Central memory CD8-positive, alpha-beta T cell (primary cell): ENCODE measurements at places on chromosomes 13 and 19.

GRCh38 chr19:41018736-41019290, 27.7 kb downstream of the CYP2B6 start:
- H3K27me3 ChIP-seq: peaks cover 34% of the 10 kb centered on the region
- H3K4me3 ChIP-seq: no peak overlapping the region
- H3K4me1 ChIP-seq: no peaks in the 10 kb centered on the region
- peaks cover 1% of the 10 kb centered on the region for H3K36me3 ChIP-seq
- no peak overlapping the region for H3K27ac ChIP-seq

- H3K27ac ChIP-seq: no peak overlapping the region
- no peak overlapping the region for H3K4me3 ChIP-seq
- H3K36me3 ChIP-seq: no peaks in the 10 kb centered on the region
- DNase-seq: peak; percentile 10
Measured at GRCh38 chr19:15780610-15781418, 6.6 kb upstream of the OR10H5 start.

- H3K27ac ChIP-seq: no peak overlapping the region
- H3K36me3 ChIP-seq: no peaks in the 10 kb centered on the region
- no peak for DNase-seq
- no peaks in the 10 kb centered on the region for H3K27me3 ChIP-seq
- no peaks in the 10 kb centered on the region for H3K4me1 ChIP-seq
- no peak overlapping the region for H3K4me3 ChIP-seq
Measured at GRCh38 chr13:34416971-34417380, 525.1 kb upstream of the NBEA start.

DNA sequence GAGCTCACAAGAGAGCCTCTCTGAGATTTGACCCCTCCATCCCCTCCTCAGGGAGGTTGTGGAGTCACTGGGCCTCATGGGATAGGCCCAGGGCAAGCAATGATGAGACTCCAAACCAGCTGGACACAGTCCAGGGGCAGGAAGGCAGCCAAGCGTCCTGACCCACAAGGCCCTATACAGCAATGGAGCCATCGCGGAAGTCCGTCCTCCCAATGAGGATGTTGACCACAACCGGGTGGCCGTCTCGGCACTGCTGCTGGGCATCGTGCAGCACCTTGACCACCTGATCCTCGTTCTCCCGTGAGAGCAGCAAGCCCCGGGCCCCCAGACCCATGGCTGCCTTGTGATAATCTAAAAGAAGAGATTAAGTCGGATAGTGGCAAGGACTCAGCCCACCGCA, 7.9 kb downstream of the SYDE1 start:
- no peaks in the 10 kb centered on the region for H3K27me3 ChIP-seq
- DNase-seq: no peak
- no peak overlapping the region for H3K4me3 ChIP-seq
- H3K27ac ChIP-seq: no peak overlapping the region
- peaks cover 20% of the 10 kb centered on the region for H3K36me3 ChIP-seq

DNA sequence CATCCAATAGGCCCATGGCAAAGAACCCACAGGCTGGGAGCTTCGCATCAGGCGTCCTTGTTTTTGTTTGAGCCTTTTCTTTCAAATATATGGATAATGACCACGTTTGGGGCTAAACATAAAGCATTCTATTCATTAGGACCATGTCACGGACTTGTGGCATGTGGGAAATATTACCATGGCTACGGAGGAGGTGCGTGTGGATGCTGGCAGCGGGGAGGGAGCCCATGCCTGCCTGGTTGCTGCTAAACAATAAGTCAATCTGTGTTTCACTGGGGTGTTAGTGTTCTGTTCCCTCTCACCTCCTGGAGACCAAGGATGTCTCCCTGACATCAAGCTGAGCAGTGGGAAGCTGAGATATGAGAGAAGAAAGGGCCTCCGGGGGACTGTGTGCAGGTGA, 121.1 kb downstream of the IRS2 start:
- H3K4me1 ChIP-seq: no peaks in the 10 kb centered on the region
- no peak overlapping the region for H3K4me3 ChIP-seq
- no peaks in the 10 kb centered on the region for H3K27me3 ChIP-seq
- no peak for DNase-seq

GRCh38 chr13:20125783-20126165, 35.1 kb downstream of the GJA3 start:
- H3K4me3 ChIP-seq: no peak overlapping the region
- H3K36me3 ChIP-seq: peaks cover 2% of the 10 kb centered on the region
- H3K27me3 ChIP-seq: peaks cover 19% of the 10 kb centered on the region
- H3K27ac ChIP-seq: no peak overlapping the region

DNA sequence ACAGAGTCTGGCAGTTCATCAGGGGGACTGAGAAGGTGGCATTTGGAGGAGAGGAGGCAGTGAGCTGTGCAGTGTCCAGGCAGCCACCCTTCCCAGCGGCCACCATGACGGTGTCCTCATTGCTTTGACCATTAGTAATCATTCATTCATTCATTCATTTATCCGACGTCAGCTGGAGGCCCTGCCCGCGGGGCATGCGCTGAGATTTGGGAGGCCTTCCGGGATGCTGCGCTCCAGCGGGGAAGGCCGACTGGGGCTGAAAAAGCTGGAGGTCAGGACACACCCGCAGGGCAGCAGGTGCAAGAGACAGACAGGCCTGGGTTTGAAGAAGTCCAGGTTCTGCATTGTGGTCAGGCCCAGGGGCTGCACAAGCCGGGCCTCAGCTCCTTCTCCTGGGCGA, 8.9 kb downstream of the TTYH1 start:
- H3K36me3 ChIP-seq: peaks cover 1% of the 10 kb centered on the region
- H3K4me1 ChIP-seq: peaks cover 3% of the 10 kb centered on the region
- no peak for DNase-seq
- H3K4me3 ChIP-seq: no peak overlapping the region
- H3K27ac ChIP-seq: no peak overlapping the region

GRCh38 chr19:36392916-36393673, 14.1 kb upstream of the ZFP14 start:
- H3K4me1 ChIP-seq: no peaks in the 10 kb centered on the region
- peaks cover 19% of the 10 kb centered on the region for H3K36me3 ChIP-seq
- H3K27ac ChIP-seq: no peak overlapping the region
- H3K4me3 ChIP-seq: no peak overlapping the region
- no peak for DNase-seq

GRCh38 chr19:7159105-7159933, 89.8 kb downstream of the ZNF557 start:
- DNase-seq: no peak
- no peaks in the 10 kb centered on the region for H3K36me3 ChIP-seq
- H3K4me1 ChIP-seq: no peaks in the 10 kb centered on the region
- no peak overlapping the region for H3K27ac ChIP-seq

- no peak overlapping the region for H3K4me3 ChIP-seq
- no peak overlapping the region for H3K27ac ChIP-seq
- no peaks in the 10 kb centered on the region for H3K4me1 ChIP-seq
- no peak for DNase-seq
- H3K27me3 ChIP-seq: peaks cover 79% of the 10 kb centered on the region
- no peaks in the 10 kb centered on the region for H3K36me3 ChIP-seq
Measured at GRCh38 chr19:13507053-13507611, 853 bp upstream of the CACNA1A start.

DNA sequence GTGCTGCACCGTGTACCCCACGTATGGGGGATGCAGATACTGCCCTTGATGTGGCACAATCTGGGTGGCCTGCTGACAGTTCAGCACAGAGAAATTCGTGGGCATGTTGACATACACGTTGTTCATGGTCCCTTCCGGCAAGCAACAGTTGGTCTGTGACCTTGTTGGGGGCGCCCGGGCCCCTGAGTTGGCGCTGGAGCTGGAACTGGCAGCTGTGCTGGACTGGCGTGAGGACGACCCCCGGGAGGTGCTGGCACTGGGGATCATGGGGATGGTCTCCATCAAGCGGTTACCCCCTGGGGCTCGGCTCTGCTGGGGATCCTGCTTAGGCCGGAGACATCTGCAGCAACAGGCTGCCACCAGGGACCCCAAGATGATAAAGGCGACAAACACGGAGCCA, 5.2 kb downstream of the SHISA2 start:
- no peak overlapping the region for H3K4me3 ChIP-seq
- peaks cover 33% of the 10 kb centered on the region for H3K27me3 ChIP-seq
- no peaks in the 10 kb centered on the region for H3K36me3 ChIP-seq
- H3K4me1 ChIP-seq: peaks cover 5% of the 10 kb centered on the region
- DNase-seq: no peak

GRCh38 chr13:113970810-113971470, 2.9 kb downstream of the C13orf46 start:
- no peaks in the 10 kb centered on the region for H3K27me3 ChIP-seq
- no peak overlapping the region for H3K4me3 ChIP-seq
- H3K36me3 ChIP-seq: peaks cover 51% of the 10 kb centered on the region
- H3K27ac ChIP-seq: peak overlapping the region; percentile 1

GRCh38 chr19:1531587-1531986, 7.7 kb downstream of the PLK5 start:
- H3K4me1 ChIP-seq: no peaks in the 10 kb centered on the region
- DNase-seq: no peak
- peaks cover 55% of the 10 kb centered on the region for H3K27me3 ChIP-seq

- no peak overlapping the region for H3K27ac ChIP-seq
- H3K36me3 ChIP-seq: no peaks in the 10 kb centered on the region
- DNase-seq: no peak
- H3K27me3 ChIP-seq: no peaks in the 10 kb centered on the region
- no peaks in the 10 kb centered on the region for H3K4me1 ChIP-seq
Measured at GRCh38 chr13:73365252-73365651, 306.4 kb downstream of the KLF5 start.

GRCh38 chr19:2529473-2529918, 53.6 kb downstream of the GADD45B start:
- H3K4me1 ChIP-seq: peaks cover 12% of the 10 kb centered on the region
- no peak overlapping the region for H3K4me3 ChIP-seq
- no peak overlapping the region for H3K27ac ChIP-seq
- H3K36me3 ChIP-seq: peaks cover 2% of the 10 kb centered on the region

DNA sequence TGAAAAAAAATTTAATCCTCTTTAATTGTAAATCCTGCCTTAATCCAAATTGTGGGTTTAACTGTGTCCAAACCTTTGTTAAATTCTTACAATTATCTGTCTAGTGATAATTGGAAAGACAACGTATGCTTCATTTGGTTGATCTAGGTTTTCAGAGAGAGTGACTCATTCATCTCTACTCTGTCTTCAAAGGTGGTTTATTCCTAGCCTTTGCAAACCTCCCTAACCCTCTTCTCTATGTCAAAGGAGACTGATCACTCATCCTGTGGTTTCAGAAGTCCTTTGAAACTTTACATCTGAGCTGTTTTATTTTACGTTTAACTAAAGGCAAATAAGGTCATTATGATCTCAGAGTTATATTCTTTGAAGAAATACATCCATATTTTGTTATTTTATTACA, 8.8 kb upstream of the OXGR1 start:
- DNase-seq: no peak
- no peaks in the 10 kb centered on the region for H3K4me1 ChIP-seq
- H3K4me3 ChIP-seq: no peak overlapping the region
- H3K27me3 ChIP-seq: peaks cover 27% of the 10 kb centered on the region
- H3K36me3 ChIP-seq: no peaks in the 10 kb centered on the region
- H3K27ac ChIP-seq: no peak overlapping the region
